ENCODE measurements at places on chromosomes 11 and 22.

- DNase-seq, result no peak
Observed at GRCh38 chr11:1205987-1206331, 16.9 kb upstream of the MUC5B start.

- DNase-seq, result no peak
Observed at GRCh38 chr11:67332081-67332691, 21.2 kb downstream of the POLD4 start.

GRCh38 chr11:3903207-3903896 is 47.9 kb downstream of the STIM1 start:
- DNase-seq, result no peak

DNA sequence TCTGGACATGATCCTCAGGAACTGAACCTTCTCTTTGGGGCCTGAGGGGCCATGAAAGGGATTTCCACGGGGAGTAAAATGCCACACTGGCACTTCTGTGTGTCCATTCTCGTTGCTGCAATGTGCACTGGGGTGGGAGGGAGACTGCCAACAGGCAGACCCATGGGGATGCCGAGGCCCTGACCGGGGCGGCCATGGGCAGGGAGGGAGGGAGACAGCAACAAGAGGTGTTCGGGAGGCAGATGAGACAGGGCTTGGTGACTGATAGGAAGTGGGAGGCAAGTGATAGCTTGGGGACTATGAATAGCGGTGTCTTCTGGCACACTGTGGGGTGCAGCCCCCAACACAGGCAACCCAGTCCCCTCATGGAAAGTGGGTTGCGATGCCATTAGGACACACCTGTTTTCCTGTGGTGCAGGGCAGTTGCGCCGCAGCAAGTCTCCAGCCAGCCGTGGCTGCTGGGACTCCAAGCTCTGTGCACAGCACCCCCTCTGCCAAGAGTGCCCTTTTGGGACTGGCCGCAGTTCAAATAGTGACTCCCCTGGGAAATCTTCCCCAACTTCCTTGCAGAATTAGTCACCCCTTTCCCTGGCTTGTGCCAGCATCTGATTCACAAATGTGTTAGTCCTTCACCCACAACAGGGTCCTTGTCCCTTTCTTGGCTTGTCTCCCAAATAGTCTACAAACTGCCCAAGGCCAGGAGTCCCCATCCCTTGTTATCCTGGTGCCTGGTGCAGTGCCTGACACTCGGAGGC is 88.8 kb downstream of the CHST1 start:
- DNase-seq, result no peak
